Cardiac muscle cell (in vitro differentiated cells and primary cell): ENCODE measurements at places on chromosomes 16 and 17. TPM values are rescaled to one million over a fixed set of nuclear protein-coding genes. Genes with fewer than 3 reads are reported as not detected.

EFNB3 gene
- 60.2 and 70.3 TPM in 2 replicates for total RNA-seq

DNA sequence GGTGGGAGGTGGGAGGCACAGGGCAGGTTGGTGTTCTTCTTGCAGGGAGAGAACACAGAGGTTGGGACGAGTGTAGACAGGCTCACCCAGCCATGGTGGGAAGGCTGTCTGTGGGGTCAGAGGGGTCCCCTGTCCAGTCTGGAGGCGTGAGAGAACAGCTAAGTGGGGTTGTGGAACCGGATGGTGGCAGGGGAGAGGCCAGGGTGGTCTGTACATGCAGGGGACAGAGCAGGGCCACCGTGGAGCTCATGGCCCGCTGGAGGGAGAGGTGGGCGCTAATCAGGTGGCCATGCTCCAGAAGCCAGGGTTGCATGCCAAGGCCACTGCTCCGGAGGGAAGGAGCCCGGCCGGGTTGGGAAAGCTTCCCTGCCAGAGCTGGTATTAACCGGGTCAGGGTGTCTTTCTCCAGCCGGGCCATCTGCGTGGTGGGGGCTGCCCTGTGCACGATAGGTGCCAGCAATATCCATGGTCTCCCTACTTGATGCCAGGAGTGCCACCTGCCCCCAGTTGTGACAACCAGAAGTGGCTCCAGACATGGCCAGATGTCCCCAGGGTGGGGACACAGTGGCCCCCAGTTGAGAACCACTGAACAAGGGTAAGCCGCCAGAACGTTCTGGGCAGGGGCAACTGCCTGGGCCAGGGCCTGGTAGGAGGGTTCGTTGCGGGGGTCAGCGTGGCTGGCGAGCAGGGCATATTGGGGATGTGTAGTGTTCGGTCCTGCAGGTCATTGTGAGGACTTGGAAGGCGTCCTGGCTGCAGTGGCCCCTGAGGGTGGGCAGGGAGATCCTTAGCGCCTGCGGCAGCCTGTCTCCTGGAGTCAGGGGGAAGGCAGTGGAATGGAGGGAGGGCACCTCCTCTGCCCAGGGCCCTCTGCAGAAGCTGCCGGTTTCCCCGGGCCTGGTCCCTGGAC lies 5.1 kb downstream of the SNN start:
- no peak for DNase-seq

DNA sequence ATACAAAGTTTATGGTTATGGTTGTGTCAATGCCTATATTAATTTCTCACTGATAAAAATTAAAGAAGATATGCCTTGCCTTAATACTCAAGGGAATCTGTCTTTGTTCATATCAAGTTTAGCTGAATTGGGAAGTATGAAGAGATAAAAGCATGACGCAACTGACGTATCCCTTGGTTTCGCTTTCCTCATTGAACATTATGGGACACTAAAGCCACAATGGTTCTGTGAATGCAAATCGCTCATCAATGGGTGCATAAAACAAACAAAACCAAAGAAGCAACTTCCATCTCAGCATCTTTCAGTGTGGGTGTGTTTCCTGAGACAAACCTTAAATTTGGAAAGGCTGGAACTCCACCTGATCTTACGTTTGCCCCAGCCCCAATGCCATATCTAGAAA lies 108.2 kb downstream of the NPIPB5 start:
- DNase-seq, result no peak

- DNase-seq, result no peak
Measured at GRCh38 chr17:77491921-77492445, 351.2 kb downstream of the SEC14L1 start.

DNA sequence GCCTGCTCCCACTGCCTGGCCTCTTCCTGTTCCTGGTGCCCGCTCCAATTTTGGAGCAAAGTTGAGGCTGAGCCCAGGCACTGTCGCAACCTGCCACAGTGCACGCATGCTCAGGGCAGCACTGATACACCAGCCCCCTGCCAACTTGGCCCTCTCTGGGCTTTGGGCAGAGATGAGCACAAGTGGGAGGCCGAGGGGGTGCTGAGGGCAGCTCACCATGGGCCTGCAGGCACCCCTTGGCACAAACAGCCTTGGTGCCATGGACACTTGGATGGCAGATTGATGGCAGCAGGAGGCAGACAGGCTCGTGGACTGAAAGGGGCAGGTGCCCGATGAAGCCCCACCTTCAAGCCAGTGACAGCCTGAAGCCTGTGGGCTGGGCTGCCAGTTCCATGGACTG lies 42.9 kb downstream of the PIGL start:
- no peak for DNase-seq

NPTX1 gene
- not detected in 2 replicates for total RNA-seq

DNA sequence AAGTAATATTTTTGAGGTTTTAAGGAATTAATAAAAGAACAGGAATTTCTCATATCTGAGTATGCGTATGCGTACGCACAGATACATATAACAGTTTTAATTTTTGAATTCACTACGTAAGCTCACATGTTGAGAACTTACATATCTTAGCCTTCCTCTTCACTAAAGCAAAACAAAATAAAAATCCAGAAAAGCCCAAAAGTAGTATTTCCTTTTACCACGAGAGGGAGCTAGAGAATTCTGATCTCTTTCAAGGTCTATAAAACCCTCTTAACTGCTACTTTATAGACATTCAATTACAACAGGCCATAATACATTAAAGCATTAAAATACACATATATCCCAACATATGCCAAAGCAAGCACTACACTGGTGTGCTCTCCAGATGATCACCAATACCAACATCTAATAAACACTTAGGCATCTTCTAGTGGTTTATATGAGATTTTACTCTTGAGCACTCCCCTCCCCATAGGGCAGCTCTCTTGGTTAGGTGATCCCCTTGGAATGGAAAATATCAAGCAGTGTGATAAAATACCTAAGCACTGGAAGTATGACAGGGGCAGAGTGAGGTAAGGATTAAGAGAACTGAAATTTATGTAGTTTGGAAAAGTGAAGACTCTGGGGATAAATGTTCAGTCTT lies 94.0 kb downstream of the SKAP1 start:
- peak; percentile 67 for DNase-seq

KRT27 gene
- not detected in 2 replicates for total RNA-seq

GRCh38 chr16:74107795-74108610 lies 188.6 kb upstream of the PSMD7 start:
- peak; percentile 45 for DNase-seq

GRCh38 chr17:80720610-80721577 lies 176.3 kb downstream of the RPTOR start:
- DNase-seq, result no peak

MT1H gene
- not detected in 2 replicates for total RNA-seq

DNA sequence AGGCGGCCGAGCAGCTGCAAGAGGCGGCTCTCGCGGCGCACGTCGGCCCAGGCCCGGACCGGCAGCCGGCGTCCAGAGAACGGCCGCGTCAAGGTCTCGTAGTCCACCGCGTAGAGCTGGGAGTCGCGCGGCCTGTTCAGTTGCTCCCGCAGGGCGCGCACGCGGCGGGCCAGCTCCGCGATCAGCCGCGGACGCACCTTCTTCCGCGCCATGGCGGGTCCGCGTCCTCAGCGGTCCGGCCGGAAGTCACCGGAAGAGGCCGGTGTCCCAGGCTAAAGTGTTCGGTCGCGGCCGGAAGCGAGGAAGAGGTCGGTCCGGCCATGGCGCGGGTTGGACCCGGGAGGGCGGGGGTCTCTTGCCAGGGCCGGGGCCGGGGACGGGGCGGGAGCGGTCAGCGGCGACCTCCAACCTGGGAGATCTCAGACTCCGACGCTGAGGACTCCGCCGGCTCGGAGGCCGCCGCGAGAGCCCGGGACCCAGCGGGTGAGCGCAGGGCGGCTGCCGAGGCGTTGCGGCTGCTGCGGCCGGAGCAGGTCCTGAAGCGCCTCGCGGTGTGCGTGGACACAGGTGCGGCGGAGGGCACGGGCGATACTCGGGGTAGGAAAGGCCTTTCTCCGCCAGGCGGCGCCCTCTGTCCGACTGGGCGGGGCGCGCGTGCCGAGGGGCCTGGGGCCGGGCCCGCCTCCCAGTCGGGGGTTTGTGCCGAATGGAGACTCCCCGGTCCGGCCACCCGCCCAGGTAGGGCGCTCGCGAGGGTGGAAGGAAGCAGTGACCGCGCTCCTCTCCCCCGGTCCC lies at the start of gene MRPS34:
Gene MRPS34 (minus strand): TSS at position 227 of the 795 bp plus-strand sequence. CDS start 15 bp downstream, at position 212.
- peak; percentile 94 for DNase-seq

DNA sequence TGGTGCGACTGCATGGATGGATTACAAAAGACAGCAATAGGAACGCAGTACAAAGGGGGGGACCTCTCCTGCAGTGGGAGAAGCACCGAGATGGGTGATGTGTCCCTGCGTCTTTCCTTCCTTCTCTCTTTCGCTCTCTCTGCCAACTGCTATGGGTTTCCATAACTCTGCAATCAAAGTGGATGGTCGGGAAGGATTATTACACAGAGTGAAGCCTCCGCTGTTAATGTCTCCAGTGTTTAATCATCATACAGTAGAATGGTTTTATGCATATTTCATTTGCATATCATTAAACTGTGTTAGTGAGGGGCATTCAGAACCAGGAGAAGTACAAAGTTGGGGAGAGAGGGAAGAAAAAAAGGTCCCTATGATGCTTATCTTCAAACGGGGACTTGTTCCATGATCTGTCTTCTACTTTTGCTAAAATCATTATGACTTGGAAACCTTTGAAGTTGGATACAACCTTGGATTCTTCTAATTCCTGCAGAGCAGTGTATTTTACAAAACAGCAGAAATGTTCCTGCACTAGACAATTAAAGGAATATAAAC lies 255.9 kb upstream of the PMFBP1 start:
- no peak for DNase-seq

DNA sequence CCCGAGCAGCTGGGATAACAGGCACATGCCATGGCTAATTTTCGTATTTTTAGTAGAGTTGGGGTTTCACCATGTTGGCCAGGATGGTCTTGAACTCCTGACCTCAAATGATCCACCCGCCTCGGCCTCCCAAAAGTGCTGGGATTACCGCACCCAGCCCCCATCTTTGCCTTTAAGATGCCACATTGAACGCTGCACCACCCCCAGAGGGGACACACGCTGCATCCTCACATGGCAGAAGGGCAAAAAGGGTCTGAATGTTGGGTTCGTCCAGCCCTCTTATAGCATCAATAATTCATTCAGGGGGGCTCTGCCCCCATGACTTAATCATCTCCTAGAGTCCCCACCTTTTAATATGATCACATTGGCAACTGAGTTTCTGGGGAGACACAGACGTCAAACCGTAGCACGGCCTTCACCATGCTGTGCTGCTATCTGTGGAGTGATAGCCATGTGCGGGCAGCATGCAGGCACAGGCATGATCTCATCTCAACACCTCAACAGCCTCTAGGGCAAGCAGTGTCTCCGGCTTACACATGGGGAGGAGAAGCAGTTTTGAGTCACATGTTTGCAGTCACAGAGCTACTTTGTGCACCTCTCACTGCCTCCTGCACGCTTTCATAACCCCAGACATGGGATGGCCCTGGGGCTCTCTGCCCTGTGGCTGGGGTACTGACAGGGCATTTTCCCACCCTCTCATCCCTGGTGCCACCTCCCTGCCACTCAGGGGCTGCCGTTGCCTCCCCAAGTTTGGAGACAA lies 30.0 kb downstream of the IL21R start:
- DNase-seq, result no peak

GRCh38 chr17:29575511-29576213 lies 7.2 kb downstream of the TP53I13 start:
- DNase-seq, result no peak

DNA sequence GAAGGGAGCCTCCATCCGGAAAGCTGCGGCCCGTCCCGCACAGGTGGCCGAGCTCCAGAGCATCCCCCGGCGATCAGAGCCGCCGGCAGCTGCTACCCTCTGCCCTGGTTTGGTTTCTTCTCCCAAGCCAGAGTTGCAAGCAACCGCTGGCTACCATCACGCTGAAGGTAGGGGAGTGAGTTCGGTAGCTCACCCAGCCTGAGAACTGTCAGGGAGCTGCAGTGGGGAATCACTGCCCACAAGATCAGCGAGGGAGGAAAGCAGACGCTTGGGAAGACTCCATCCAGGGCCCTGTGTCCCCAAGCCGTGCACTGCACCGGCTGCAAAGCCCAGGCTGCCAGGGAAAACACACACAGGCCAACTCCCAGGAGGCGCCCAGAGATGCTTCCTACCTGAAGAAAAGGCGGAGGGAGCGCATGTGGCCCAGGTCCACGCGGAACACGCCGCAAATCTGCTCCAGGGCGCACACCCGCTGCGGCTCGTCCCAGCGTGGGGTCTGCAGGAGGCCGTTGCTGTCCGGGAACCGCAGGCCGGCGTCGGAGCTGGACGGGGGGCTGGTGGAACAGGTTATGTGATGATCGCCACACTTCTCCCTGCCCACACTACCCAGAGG lies 83.3 kb downstream of the TBC1D16 start:
- DNase-seq, result no peak

MYH1 gene
- not detected in 2 replicates for total RNA-seq

CEP20 gene
- total RNA-seq, result 14.8 and 15.3 TPM in 2 replicates
